ENCODE measurements at places on chromosomes 7 and 10. TPM values are rescaled to one million over a fixed set of nuclear protein-coding genes. Genes with fewer than 3 reads are reported as not detected.
A peak's percentile ranks its signal among the peaks of the same experiment; 100 is the strongest.

DNA sequence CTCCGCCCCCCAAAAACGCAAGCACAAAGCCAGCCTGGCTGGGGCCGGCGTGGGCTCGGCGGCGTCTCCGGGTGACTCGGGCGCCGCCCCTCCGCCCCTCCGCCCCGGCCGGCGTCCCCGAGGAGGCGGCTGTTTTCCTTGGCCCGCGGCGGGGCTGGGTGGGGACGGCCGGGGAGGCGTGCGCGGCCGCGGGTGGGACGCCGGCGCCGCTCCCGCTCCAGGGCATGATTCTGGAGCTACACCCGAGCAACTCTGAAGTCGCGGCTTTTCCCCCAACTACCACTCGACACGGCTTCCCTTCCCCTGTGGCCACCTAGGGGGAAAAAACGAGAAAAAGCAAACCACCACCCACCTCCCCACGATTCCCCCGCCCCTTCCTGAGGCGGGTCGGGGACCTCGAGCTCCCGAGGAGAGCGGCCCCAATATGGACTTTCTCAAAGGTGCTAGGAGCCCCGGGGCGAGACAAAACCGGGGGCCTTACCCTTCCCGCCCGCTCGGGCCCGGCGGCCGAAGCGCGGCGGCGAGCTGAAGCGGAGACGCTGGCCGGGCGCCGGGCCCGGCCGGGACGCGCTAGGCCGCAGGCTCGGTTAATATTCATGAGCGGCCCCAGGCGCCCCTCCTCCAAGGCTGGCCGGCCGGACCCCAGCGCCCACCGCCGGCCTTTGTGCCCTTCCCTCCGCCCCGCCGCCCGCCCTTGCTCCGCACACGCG is 856 bp downstream of the ARHGAP21 start:
- H3K4me1 ChIP-seq = peaks cover 4% of the 10 kb centered on the region
- H3K36me3 ChIP-seq = peaks cover 6% of the 10 kb centered on the region
- peak overlapping the region; percentile 49 for H3K27ac ChIP-seq
- no peaks in the 10 kb centered on the region for H3K27me3 ChIP-seq
- DNase-seq = peak; percentile 40

DNA sequence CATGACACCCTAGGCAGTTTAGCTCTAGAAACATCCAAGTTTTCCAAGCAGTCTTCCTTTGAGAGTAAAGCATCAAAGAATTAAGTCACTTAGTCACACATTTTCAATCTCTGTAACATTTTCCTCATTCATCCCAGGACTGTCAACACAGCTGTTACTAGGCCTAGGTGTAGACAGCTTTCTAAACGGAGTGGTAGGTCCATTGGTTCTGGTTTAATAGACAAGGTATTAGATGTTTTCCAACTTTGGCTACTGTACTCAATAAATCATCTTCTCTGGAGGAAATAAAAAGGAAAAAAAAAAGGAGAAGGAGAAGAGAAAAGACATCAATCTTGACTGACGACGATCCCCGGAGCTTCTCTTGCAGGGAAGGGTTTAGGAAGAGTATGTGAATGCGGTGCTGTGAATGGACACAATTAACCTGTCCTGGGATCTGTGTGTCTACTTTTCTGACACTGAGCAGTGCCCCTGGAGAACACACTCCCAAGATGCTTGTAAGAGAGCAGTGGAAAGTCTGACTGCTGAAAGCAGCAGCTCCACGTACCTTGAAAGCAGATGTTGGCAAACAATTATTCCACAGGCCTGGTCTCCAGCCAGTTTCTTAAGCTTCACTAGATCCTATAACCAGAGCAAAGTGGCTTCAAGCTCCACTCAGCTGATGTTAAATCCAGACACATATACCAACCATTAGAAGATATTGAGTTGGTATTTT is 59.1 kb downstream of the CXCL12 start:
- peaks cover 22% of the 10 kb centered on the region for H3K27me3 ChIP-seq
- H3K4me1 ChIP-seq = no peaks in the 10 kb centered on the region
- DNase-seq = no peak
- no peaks in the 10 kb centered on the region for H3K36me3 ChIP-seq

GRCh38 chr7:116230191-116231005 is 20.1 kb downstream of the TES start:
- H3K4me1 ChIP-seq = peaks cover 29% of the 10 kb centered on the region
- no peak for DNase-seq
- no peaks in the 10 kb centered on the region for H3K27me3 ChIP-seq
- no peaks in the 10 kb centered on the region for H3K36me3 ChIP-seq
- no peak overlapping the region for H3K4me3 ChIP-seq
- H3K27ac ChIP-seq = peak overlapping the region; percentile 58

GRCh38 chr7:20362574-20363253 is 32.0 kb downstream of the ITGB8 start:
- H3K4me3 ChIP-seq = no peak overlapping the region
- 0 out of 2 replicates have a peak, but pooled peaks cover 2% of the 10 kb centered on the region for H3K4me1 ChIP-seq
- no peak for DNase-seq
- H3K27me3 ChIP-seq = no peaks in the 10 kb centered on the region
- H3K36me3 ChIP-seq = peaks cover 19% of the 10 kb centered on the region
- no peak overlapping the region for H3K27ac ChIP-seq

GRCh38 chr10:33521062-33521461 is 186.6 kb upstream of the NRP1 start:
- DNase-seq = no peak
- no peaks in the 10 kb centered on the region for H3K27me3 ChIP-seq
- no peak overlapping the region for H3K27ac ChIP-seq

DNA sequence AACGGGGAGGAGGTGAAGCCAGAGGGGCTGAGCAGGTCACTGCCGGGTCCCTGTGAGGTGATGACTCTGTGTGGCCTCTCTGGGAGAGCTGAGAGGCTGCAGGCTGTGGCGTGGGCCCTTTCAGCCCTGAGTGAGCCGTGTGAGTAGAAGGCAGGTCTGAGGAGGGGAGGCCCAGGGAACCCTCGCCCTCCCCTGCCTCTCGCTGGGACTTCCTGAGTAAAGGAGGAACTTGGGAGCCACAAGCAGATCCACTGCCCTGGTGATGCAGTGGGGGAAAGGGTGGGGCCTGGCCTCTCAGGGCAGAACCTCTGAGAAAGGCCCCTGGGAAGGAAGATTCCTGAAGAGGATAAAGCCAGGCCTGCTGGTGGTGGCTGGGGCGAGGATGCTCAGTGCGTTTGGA is 22.8 kb downstream of the EEPD1 start:
- no peak for DNase-seq
- H3K4me1 ChIP-seq = peaks cover 3% of the 10 kb centered on the region
- no peaks in the 10 kb centered on the region for H3K36me3 ChIP-seq
- H3K27ac ChIP-seq = no peak overlapping the region

TMEM229A gene
- total RNA-seq = not detected

NPFFR1 gene
- total RNA-seq = not detected

HOXA3 gene
- total RNA-seq = 0.90 TPM

NUTM2E gene
- not detected for total RNA-seq

BAIAP2L1 gene
- 2.2 TPM for total RNA-seq
